ENCODE measurements at places on chromosomes 1 and 21.

DNA sequence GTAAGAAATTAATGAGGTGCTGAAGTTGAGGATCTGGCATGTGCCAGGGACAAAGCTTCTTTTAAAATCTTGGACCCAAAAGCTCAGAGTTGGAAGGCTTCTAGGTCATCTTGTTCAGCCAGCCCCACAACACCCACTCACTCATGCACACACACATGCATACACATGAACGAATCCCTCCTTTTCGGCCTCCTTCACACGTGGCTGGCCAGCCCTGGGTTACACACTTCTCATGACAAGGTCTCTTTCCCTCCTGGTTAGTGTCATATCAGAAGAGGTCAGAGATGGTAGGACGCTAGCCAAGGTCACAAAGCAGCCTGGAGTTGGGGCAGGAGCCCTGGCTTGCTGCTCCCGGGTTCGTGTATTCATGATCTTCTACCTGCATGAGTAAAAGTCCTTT, 6.9 kb downstream of the DMBX1 start:
- H3K27ac ChIP-seq = no peak overlapping the region
- H3K36me3 ChIP-seq = no peaks in the 10 kb centered on the region
- no peak overlapping the region for H3K4me3 ChIP-seq
- peaks cover 13% of the 10 kb centered on the region for H3K4me1 ChIP-seq

GRCh38 chr21:45248301-45248892, 39.3 kb downstream of the POFUT2 start:
- no peak overlapping the region for H3K27ac ChIP-seq
- H3K36me3 ChIP-seq = peaks cover 8% of the 10 kb centered on the region
- DNase-seq = no peak
- no peaks in the 10 kb centered on the region for H3K27me3 ChIP-seq
- no peak overlapping the region for H3K4me3 ChIP-seq
- H3K4me1 ChIP-seq = no peaks in the 10 kb centered on the region

GRCh38 chr1:217315346-217315745, 315.5 kb downstream of the GPATCH2 start:
- H3K4me1 ChIP-seq = no peaks in the 10 kb centered on the region
- DNase-seq = no peak
- no peaks in the 10 kb centered on the region for H3K36me3 ChIP-seq
- no peaks in the 10 kb centered on the region for H3K27me3 ChIP-seq

DNA sequence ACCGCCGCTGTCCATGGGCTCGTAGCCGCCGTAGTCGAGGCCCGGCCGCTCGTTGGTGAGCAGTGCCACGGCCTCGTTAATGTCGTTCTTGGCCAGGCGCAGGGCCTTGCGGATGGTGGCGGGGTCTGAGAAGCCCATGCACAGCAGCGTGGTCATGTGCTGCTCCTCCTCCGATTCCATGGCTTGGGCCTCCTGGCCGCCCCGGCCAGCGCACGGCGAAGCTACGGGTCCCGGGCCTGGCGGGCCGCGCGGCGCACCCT, 300 bp downstream of the USP24 start:
- no peaks in the 10 kb centered on the region for H3K27me3 ChIP-seq
- DNase-seq = no peak
- H3K36me3 ChIP-seq = peaks cover 13% of the 10 kb centered on the region
- H3K4me1 ChIP-seq = peaks cover 69% of the 10 kb centered on the region

DNA sequence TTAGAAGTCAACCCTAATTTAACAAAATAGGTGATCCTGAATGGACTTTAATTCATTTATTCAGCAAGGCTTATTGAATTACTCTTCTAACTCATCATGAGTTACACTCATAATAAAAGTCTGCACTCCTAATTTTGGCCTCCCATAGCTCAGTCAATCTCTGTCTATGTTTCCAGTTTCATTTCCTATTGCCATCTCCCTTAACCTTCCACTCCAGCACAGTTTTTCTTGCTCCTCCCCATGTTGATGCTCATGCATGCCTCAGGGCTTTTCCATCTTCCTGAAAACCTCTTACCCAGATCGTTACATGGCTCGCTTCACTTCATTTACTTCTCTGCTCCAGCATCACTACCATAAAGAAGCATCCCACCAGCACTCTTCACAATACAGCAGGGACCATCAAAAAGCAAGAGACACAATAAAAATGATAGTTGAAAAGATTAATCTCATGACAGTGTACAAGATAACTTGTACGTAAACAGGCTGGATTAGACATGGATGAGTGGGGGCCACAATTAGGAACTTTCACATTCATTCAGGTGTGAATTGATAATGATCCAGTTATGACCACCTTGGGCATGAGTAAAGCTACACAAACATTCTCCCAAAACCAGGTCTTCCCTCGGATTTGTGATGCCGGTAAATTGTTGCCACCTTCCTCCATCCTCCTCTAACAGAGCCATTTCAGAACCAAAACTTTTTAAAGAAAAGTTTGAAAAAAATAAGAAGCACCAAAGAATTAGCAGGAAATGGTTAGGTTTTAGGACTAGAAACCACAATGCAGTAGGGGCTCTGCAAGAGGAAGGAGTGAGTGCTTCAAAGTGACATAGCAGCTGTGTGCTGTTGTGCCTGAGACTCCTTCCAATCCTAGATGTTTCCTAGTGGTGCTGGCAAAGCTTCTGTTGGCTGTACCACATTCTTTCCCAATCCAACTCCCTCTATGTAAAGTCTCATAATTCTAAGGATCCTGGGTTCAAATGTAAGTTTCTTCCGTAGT, 89.8 kb downstream of the OLFML2B start:
- no peaks in the 10 kb centered on the region for H3K27me3 ChIP-seq
- peaks cover 10% of the 10 kb centered on the region for H3K36me3 ChIP-seq
- peaks cover 45% of the 10 kb centered on the region for H3K4me1 ChIP-seq
- H3K27ac ChIP-seq = peak overlapping the region; percentile 72
- no peak for DNase-seq

DNA sequence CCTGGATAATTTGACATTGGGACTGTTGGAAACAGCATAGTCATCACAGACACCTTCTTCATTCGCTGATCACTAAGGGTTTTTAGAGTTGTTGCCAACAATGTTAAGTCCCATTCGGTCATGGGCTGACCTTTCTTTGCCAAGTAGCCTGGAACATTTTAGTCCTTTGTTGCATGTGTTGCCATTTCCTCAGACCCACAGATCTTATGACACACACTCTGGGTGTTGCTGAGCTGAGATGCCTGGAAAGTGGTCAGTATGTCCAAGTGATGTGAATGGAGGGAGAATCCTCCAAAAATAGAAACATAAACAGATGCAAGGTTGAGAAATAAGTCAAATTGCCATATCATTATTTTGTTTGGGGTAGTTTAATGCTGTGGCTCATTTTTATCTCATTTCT, 61.5 kb upstream of the GJA5 start:
- no peak overlapping the region for H3K27ac ChIP-seq
- no peaks in the 10 kb centered on the region for H3K4me1 ChIP-seq
- H3K36me3 ChIP-seq = no peaks in the 10 kb centered on the region
- no peak for DNase-seq

DNA sequence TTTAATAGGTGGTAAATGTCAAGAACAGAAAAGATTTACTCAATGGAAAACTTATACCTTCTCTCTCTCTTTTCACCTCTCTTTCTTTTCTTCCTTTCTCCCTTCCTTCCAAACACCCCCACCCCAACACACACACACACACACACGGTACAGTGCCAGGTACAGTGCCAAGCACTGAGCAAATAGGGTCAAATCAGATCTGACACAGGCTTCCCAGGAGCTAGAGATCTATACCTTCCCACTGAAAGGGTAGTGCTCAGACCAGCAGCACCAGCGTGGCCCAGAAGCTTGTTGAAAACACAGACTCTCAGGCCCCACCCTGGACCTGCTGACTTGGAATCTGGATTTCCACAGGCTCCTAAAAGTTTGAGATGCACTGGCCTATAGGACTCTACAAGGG, 31.9 kb downstream of the IRF2BP2 start:
- H3K4me1 ChIP-seq = no peaks in the 10 kb centered on the region
- no peaks in the 10 kb centered on the region for H3K36me3 ChIP-seq
- peaks cover 11% of the 10 kb centered on the region for H3K27me3 ChIP-seq
- no peak for DNase-seq

DNA sequence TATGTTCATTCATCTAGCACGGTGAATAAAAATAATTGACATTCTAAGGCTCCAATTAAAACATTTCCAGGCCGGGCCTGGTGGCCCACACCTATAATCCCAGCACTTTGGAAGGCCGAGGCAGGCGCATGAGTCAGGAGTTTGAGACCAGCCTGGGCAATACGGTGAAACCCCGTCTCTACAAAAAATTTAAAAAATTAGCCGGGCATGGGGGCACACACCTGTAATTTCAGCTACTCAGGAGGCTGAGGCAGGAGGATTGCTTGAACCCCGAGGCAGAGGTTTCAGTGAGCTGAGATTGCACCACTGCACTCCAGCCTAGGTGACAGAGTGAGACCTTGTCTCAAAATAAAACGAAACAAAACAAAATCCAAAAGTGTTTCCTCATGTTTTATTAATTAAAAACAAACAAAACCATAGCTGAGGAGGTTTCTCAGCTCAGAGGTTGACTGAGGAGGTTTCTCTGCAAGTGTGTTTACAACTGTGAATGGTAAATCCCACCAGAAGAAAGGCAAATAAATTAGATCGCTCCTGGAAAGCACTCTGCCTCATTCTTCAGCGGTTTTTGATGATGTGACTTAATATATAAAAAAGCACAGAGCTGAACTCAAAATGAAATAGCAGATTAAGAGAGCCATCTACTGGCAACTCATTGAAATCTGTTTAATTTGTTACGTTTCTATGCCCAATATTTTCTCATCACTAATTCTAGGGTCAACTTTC, 37.7 kb upstream of the ATG4C start:
- no peak overlapping the region for H3K4me3 ChIP-seq
- H3K36me3 ChIP-seq = no peaks in the 10 kb centered on the region
- no peaks in the 10 kb centered on the region for H3K27me3 ChIP-seq
- H3K4me1 ChIP-seq = no peaks in the 10 kb centered on the region
- no peak overlapping the region for H3K27ac ChIP-seq

GRCh38 chr1:164772635-164773034, 213.7 kb downstream of the PBX1 start:
- H3K27me3 ChIP-seq = peaks cover 15% of the 10 kb centered on the region
- DNase-seq = peak; percentile 27
- no peaks in the 10 kb centered on the region for H3K4me1 ChIP-seq
- H3K4me3 ChIP-seq = no peak overlapping the region
- no peaks in the 10 kb centered on the region for H3K36me3 ChIP-seq

GRCh38 chr1:236353813-236354212, 40.3 kb upstream of the EDARADD start:
- no peaks in the 10 kb centered on the region for H3K4me1 ChIP-seq
- no peak overlapping the region for H3K27ac ChIP-seq
- peaks cover 5% of the 10 kb centered on the region for H3K36me3 ChIP-seq
- peaks cover 14% of the 10 kb centered on the region for H3K27me3 ChIP-seq
- no peak overlapping the region for H3K4me3 ChIP-seq

DNA sequence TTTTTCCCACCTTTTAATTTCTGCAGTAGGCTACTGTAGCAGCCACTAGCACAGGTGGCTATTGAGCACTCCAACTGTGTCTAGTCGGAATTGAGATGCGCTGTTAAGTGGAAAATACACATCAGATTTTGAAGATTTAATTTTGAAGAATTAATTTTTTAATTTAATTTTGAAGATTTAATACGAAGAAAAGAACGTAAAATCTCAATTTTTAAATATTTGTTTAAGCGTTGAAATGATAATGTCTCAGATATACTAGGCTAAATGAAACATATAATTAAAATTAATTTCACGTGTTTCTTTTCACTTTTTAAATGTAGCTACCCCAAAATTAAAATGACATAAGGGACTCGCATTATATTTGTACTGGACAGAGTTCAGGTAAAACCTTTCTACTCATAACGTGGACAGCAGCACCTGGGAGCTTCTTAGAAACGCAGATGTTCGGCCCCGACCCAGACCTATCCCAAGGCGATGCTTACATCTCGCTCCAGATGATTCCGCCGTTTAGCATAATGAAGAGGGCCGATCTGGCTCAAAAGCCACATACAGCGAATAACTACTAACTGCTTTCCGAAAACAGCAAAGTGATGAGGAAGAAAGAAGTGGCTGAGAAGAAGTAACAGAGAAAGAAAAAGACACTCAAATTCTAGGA, 717 bp downstream of the CRYZL1 start:
- H3K36me3 ChIP-seq = no peaks in the 10 kb centered on the region
- DNase-seq = no peak
- peaks cover 20% of the 10 kb centered on the region for H3K27me3 ChIP-seq
- peak overlapping the region; percentile 93 for H3K27ac ChIP-seq

DNA sequence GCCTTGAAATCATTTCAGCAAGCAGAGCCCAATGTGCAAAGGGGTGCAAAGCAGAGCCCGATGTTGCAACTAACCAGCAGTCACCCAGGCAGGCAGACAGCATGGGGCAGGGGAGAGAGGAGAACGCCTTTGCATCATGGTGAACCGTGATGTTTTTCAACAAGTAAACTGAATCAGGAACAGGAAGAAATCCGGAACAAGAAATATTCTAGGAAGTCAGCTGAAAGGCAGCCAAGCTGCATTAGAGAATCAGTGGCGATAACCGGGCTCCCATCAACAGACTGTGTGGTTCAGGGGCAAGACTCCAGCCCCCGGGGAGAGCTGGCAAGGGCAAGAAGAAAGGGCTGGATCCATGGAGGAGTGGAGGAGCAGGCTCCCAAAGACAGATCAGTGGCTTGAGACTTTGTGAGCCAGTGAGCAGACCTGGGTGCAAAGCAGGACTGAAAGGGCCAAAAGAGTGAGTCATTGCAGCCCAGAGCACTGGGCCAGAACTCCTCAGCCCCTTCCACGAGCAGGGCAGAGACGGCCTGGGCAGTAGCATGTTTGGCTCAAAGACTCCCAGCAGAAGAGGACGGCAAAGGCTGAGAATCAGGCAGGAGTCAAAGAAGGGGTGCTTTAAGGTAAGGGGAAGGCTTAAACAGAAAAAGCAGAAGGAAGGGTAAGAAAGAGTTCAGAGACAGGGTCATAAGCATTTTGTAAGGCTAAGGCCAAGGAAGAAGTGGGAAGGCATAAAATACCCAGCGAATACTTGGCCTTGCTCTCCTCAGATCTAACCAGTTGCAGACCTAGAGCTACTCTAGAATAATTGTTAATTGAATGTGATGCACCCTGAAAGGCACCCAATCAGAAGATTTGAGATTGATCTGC, 155.0 kb downstream of the SETD4 start:
- no peak for DNase-seq
- H3K27ac ChIP-seq = no peak overlapping the region
- no peaks in the 10 kb centered on the region for H3K36me3 ChIP-seq
- H3K4me3 ChIP-seq = no peak overlapping the region

DNA sequence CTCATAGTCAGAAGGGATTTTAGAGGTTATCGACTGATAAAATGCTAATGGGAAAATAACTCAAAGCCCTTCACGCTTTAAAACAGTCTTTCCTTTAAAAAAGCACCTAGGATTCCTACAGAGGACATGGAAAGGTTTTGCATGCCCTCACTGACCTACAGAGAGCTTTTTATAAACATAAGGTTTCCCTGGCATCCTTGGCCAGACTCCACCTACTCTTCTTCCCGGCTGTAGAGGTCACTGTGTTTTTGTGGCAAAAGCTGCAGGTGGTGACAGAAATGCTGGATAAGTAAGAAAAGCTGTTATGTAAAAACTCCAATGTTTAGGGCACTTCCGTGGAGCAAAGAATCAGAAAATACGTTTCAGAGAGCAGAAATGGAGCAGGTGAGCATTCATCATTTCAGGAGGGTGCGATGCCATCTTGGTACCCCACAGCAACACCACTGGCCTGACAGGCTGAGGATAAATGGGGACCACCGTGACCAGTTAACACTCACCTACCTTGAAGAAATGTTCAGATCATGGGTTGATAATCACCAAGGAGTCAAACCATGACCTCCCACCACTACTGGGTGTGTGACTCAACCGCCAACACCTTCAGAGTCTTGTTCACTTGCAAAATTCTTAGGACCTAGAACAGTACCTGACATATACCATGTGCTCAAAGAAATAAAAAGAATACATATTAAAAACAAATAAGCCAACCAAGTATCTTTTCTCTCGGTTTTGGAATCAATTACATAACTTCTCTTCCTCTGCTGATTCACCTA, 46.6 kb downstream of the SSBP3 start:
- no peaks in the 10 kb centered on the region for H3K27me3 ChIP-seq
- H3K27ac ChIP-seq = no peak overlapping the region
- peak; percentile 26 for DNase-seq
- H3K4me1 ChIP-seq = peaks cover 95% of the 10 kb centered on the region
- peak overlapping the region; percentile 13 for H3K4me3 ChIP-seq

Data from activated T-cell treated with anti-CD3 and anti-CD28 coated beads, Interleukin-2, amount 50 U/mL, for 72 hours (primary cell).